Activated gamma-delta T cell (primary cell): ENCODE measurements at places on chromosomes 3 and 15.

DNA sequence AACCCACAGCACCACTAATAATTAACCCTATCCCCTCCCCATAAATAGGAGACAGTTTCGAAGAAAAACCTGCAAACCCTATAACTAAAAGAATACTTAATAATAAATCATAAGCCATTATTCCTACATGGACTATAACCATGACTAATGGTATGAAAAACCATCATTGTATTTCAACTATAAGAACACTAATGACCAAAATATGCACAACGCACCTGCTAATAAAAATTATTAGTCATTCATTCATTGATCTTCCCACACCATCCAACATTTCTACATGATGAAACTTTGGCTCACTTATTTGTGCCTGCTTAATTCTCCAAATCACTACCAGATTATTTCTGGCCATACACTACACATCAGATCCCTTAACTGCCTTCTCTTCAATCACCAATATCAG lies 16.6 kb downstream of the AQP9 start:
- no peak for DNase-seq

GRCh38 chr3:25493786-25494185 lies 65.7 kb downstream of the RARB start:
- no peak for DNase-seq

DNA sequence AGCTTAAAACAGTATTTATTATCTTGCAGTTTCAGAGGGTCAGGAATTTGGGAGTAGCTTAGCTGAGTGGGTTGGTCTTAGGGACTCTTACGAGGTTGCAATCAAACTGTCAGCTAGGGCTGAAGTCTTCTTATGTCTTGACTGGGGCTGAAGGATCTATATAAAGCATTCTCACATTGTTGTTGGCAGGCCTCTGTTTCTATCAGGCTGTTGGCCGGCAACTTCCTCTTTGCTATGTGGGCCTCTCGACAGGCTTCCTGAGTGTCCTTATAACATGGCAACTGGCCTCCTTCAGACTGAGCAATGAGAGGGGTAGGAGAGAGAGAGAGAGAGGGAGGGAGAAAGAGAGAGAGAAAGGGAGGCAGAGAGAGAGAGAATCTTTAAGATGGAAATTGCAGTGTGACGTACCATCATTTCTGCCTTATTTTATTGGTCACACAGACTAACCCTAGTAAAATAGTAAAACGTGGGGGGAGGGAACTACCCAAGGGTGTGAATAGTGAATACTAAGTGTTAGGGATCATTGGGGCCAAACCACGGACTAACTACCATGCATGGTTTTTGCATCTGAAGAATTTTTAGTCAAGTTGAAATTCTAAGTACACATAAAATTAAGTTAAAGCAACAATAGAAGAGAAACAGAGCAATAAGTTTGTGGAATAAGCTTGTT lies 16.1 kb downstream of the FGF7 start:
- DNase-seq = no peak

- DNase-seq = no peak
These were observed 12.1 kb downstream of the CSNK1G1 start for GRCh38 chr15:64343841-64344240.

- no peak for DNase-seq
These were observed 215.9 kb downstream of the THSD4 start for GRCh38 chr15:71331173-71331572.

- DNase-seq = peak; percentile 56
These were observed 612 bp upstream of the TBL1XR1 start for GRCh38 chr3:177197727-177198460.
